WTC11 (cell line): ENCODE measurements at places on chromosomes 5 and 9. TPM values are rescaled to one million over a fixed set of nuclear protein-coding genes. Genes with fewer than 3 reads are reported as not detected.

DNA sequence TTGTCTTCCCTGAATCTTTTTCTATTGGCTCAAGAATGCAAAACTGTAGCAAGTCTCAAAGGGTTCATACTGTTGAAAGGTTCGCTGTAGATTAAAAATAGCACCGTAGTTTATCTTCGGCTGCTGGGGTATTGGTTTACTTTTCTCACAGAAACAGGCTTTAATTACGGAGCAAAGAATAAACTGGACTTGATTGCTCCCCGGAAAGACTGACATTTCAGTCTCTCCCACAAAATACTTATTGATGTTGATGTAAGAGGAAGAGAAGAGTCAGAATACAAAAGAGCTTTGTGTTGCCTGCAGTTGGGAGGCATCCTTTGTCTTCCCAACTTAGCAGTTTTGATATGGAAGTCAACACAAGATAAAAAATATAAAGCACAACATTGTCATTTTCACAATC lies 183.9 kb upstream of the DMAC1 start:
- H3K4me1 ChIP-seq = peaks cover 32% of the 10 kb centered on the region
- no peak for DNase-seq
- no peaks in the 10 kb centered on the region for H3K27me3 ChIP-seq
- H3K27ac ChIP-seq = no peak overlapping the region
- no peaks in the 10 kb centered on the region for H3K36me3 ChIP-seq

The TLR4 gene
- total RNA-seq = 0.05 to 0.11 TPM (median 0.11 TPM) in 3 replicates

DNA sequence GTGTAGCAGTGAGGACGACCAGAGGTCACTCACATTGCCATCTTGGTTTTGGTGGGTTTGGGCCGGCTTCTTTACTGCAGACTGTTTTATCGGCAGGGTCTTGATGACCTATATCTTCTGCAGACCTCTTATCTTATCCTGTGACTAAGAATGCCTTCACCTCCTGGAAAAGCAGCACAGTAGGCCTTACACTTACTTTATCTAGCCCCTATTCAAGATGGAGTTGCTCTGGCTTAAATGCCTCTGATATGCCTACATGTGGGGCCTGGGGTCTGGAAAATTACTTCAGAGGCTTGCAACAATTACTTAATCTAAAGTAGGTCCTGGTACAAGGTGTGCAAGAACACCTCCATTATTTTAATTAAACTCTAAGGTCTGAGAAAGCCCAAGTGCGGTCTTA lies 86.9 kb upstream of the IL12B start:
- no peak for DNase-seq
- H3K36me3 ChIP-seq = no peaks in the 10 kb centered on the region
- no peak overlapping the region for H3K4me3 ChIP-seq
- no peak overlapping the region for H3K27ac ChIP-seq
- H3K4me1 ChIP-seq = peaks cover 22% of the 10 kb centered on the region

The LCN12 gene
- total RNA-seq = 1.9 to 4.7 TPM (median 3.4 TPM) in 3 replicates

DNA sequence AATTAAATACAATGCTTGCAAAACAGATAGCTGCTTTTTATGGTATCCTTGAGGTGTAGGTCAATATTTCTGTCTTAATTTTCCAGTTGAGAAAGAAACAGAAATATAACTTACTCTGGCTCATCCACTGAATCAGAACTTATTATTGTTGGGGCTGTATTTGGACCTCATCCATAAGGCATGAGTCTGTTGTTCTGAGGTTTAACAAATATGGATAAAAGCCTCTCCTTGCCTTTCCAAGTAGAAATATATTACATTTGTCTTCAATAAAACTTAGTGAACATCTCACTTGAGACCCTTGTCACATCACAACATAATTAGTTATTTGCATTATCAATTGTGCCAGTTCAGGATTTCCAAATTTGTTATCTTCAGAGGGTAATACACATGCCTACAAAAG lies 525.8 kb downstream of the AGTPBP1 start:
- no peaks in the 10 kb centered on the region for H3K36me3 ChIP-seq
- no peak overlapping the region for H3K4me3 ChIP-seq
- H3K4me1 ChIP-seq = peaks cover 34% of the 10 kb centered on the region
- no peaks in the 10 kb centered on the region; the same call in 1 of the 2 replicates for H3K27me3 ChIP-seq

DNA sequence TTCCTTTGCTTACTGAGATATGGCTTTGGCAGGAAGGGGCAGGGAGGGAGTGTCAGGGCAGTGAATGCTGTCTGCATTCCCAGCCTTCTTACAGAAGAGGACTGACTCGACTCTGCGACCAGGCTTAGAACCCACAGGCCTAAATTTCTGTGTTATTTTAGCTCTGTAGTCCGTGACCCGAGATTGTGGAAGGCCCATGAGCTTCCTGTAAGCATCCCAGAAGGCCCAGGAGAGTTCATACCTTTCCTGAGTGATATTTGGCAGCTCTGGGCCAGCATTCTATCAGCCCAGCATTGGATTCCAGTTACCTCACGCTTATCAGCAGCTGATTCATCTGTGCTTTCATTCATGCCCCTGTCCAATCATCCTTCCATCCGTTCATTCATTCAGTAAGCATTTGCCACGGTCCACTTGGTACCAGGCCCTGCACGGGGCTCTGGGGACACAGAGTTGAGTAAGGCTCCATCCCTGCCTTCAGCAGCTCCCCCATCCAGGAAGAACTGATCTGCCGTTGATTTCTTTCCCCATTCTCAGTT lies 28.2 kb upstream of the RPL26L1 start:
- peaks cover 27% of the 10 kb centered on the region for H3K36me3 ChIP-seq
- DNase-seq = no peak
- no peak overlapping the region for H3K4me3 ChIP-seq
- peak overlapping the region; percentile 63; the same call in 1 of the 2 replicates for H3K27ac ChIP-seq
- H3K27me3 ChIP-seq = no peaks in the 10 kb centered on the region

GRCh38 chr5:135359374-135360165 lies 39.5 kb downstream of the MACROH2A1 start:
- H3K4me1 ChIP-seq = no peaks in the 10 kb centered on the region
- H3K27ac ChIP-seq = no peak overlapping the region
- no peak overlapping the region for H3K4me3 ChIP-seq

- H3K4me1 ChIP-seq = peaks cover 18% of the 10 kb centered on the region
- H3K36me3 ChIP-seq = peaks cover 7% of the 10 kb centered on the region; the same call in 1 of the 2 replicates
- DNase-seq = peak; percentile 84
Measured at GRCh38 chr5:74903165-74903787, 37.1 kb upstream of the FAM169A start.
